ENCODE measurements at places on chromosomes 11 and 22.
A peak's percentile ranks its signal among the peaks of the same experiment; 100 is the strongest.

DNA sequence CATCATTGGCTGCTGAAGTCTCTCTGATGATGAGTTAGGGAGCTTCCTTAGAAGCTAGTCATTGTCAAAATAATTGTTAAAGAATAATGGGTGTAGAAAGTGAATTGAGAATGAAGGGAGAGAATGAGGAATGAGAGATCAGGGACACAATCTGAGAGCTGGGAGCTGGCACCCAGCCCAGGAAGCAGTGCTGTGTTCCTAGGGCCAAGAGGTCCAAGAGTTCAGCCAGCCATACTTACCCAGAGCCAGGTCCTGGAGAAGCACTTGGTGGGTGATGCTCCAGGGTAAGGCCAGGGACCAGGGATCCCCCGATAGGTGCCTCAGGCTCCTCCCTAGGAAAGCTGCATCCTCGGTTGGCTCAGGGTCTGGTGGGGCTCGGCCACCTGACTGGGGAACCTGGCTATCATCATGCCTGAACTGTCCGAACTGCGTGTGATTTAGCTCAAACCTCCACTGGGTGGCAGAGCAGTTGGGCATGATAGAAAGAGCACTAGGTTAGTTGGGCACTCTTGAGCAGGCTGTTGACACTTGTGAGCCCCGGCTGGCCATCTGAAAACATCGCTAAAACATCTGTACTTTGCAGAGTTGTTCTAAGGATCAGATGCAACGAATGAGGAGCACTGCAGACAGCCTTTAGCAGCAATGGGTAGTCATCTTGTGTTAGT is 123.9 kb upstream of the NCAM1 start:
- DNase-seq, result peak; percentile 46

GRCh38 chr11:74284466-74284865 is 27.0 kb downstream of the P4HA3 start:
- DNase-seq, result no peak

GRCh38 chr11:19018901-19019300 is 41.6 kb downstream of the MRGPRX2 start:
- no peak for DNase-seq

DNA sequence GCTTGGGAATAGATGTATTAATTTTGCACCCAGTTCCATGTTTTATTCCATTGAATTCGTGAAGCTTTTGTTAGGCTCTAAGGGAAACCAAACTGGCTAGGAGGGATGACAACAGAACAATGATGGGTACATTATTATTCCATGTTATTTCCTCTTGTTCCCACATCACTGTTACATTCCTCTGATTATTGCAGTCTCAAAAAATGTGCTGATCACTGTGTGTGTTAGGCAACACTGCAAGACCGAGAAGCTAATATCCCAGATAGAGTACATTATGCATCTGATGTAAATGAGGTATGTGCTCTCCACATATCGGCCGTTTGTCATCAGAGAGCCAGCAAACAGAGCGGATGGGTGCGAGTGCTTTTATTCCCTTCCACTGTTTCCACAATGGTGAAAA is 327.9 kb downstream of the SOX6 start:
- no peak for DNase-seq

GRCh38 chr11:76601272-76601671 is 69.3 kb downstream of the LRRC32 start:
- no peak for DNase-seq

GRCh38 chr22:45166932-45167331 is 3.2 kb downstream of the NUP50 start:
- DNase-seq, result no peak

DNA sequence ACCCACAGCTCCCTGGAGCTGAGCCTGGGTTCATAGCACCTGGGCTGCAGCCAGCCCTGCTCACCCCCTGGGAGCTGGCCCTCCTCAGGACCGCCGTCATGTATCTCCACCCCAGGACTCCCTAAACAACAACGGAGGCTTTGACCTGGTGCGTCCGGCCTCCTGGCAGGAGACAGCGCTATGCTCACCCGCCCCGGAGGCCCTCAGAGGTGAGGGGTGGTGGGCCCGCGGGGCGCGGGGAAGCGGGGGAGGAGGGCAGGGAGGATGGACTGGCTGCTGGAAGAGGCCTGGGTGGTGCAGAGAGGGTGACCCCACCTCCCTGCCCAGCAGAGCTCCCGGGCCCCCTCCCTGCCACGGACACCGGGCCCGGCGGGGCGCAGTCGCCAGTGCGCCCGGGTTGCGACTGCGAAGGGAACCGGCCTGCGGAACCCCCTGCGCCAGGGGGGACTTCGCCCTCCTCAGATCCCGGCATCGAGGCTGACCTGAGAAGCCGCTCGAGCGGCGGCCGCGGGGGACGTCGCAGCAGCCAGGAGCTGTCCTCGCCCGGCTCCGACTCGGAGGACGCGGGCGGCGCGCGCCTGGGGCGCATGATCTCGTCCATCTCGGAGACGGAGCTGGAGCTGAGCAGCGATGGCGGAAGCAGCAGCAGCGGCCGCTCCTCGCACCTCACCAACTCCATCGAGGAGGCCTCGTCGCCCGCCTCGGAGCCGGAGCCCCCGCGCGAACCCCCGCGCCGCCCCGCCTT is 3.1 kb downstream of the MAPK8IP2 start:
- no peak for DNase-seq

- DNase-seq, result no peak
Measured at GRCh38 chr11:71502871-71503435, 24.1 kb upstream of the KRTAP5-7 start.

DNA sequence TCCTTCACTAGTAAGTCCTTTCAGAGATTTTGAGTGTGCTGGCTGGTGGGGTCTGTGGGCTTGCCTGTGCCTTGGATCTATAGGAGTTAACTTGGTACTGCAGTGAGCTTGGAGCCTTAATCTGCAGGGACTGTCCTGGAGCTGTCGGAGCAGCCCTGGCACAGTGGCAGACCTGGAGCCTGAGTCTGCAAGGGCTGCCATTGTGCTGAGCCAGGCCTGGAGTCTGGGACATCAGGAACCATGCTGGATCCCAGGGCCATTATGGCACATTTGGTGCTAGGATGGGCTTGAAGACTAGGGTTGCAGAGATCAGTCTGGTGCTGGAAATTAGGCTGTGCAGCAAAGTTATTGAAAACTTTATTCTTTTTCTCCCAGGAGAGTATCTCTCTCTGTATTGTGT is 665.4 kb downstream of the METTL15 start:
- no peak for DNase-seq

- DNase-seq, result no peak
Measured at GRCh38 chr11:118267486-118267885, 3.4 kb upstream of the MPZL2 start.

DNA sequence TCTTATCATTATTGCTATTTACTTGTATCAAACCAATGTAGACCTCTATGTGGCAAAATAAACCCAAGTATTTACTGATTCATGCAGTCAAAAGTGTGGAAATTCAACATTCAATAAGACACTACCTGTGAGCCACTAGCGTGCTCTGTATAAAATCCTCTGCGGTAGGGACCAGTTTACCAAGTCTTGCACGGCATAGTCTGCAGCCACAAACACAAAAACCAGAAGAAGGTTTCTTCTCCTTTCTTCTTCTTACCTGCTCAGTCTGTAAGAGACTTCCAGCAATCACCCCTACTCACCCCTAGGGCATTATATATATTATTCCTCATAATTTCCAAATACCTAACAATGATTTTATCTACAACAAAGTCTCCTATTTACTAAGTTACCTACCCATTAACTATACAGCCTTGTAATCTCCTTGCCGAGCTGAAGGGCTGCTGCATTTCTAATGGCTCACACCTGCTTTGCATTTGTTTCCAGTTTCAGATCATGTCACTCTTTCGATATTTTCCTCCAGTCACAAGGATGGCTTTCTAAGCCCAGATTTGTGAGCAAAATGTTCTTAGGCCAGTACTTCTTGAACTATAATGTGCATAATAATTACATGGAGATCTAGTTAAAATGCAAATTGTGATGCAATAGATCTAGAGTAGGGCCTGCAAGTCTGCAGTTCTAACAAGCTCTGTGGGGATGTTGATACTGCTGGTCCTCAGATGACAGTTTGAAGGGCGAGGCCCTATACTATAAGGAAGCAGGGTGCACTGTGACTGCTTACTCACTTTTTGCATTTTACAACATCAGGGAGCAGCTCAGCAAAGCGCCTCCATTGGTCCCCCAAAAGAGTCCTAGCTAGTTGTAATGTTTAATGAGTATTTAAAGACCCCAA is 191.9 kb upstream of the DDI1 start:
- DNase-seq, result no peak

DNA sequence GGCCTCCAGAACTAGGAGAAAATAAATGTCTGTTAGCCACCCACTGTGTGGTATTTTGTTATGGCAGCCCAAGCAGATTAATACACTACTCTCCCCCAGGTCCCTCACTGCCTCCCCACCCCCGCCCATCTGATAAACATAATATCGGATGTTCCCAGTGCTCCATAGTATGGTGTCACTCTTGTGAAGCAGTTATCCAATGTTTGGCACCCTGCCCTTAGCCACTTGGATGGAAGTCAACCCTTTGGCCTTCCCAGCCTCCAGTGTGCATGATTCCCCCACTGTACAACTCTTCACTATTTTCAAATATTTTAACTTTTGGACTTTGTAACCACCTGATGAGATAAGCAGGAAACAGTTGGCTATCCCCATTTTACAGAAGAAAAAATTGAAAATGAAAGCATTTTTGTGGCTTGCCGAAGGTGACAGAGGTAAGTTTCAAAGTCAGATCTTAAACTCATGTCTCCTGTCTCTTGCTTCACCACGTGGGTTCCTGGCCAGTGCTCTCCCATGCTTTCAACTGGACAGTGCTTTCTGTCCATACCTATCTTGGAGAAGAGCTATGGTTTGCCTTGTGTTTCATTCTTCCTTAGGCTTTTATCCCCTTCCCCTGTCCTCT is 53.2 kb downstream of the ALX4 start:
- DNase-seq, result no peak

- DNase-seq, result no peak
Measured at GRCh38 chr22:31244046-31244942, 32.2 kb downstream of the LIMK2 start.

DNA sequence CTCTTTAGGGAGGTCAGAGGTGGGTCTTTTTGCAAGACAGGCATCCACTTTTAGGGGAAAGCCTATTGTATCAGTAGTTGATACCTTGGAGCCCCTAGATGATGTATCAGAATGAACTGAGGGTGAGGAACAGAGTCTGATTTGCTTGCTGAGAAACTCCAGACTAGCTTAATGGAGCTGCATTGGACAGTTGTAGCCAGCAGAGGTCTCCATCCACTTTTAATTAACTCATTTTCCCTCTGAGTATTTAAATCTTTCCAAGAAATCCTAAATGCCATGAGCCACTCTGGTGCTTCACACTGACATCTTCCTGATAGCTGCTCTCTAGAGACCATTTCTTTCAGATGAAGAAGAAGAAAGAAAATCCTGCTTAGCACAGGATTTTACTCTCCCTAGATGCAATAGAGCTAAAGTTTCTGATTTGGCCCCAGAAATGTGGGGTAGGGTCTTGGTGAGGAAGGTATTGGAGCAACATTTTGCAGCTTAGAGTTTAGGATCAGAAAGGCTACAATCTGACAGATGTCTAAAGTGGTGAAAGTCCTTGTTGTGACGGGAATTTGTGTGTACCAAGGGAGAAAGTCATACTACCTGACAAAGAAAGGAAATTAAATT is 38.0 kb downstream of the EXT2 start:
- DNase-seq, result no peak

DNA sequence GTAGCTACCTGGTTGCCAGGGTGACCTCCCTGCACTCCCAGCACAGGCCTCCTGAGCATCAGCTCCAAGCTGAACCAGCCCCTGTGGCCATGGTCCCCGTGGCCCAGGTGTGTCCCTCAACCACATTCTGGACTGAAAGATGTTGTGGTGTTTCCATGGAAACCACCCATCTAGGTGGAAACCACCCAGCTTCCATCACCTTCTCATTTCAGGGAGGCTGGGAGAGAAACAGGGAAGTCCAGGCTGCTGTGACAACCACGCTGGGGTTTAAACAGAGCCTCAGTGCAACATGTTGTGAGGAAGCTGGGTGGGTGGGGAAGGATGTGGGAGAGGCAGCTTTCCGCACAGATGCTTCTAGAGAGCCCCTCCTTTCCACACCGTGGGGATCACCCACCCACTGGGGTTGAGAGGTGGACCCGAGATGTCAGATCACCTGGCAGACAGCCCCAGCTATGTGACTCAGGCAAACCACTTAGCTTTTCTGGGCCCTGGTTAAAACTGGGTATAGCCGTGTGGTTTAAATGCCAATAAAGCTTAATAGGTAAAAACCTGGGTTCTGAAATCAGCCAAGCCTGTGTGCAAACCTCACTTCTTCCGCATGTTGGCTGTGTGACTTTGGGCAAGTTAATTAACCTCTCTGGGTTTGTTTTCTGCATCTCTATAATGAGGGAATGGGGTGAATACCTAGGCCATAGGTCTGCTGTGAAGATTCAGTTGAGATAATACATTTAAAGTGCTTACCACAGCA is 46.4 kb downstream of the CD82 start:
- no peak for DNase-seq

GRCh38 chr11:105298174-105298573 is 158.6 kb upstream of the CARD18 start:
- no peak for DNase-seq

GRCh38 chr11:1870721-1871466 is 18.0 kb downstream of the LSP1 start:
- DNase-seq, result peak; percentile 29

GRCh38 chr11:59756845-59757244 is 1.7 kb downstream of the STX3 start:
- no peak for DNase-seq

GRCh38 chr22:28977060-28977459 is 84.6 kb downstream of the C22orf31 start:
- no peak for DNase-seq

GRCh38 chr11:59918987-59919589 is 19.1 kb upstream of the OOSP1 start:
- no peak for DNase-seq

GRCh38 chr22:16866167-16866566 is 41.0 kb upstream of the XKR3 start:
- DNase-seq, result no peak
